Fibroblast of the aortic adventitia (primary cell): ENCODE measurements at places on chromosomes 6 and 20. TPM values are rescaled to one million over a fixed set of nuclear protein-coding genes. Genes with fewer than 3 reads are reported as not detected.

GRCh38 chr6:31775184-31775583 is 1.9 kb downstream of the VWA7 start:
- DNase-seq: no peak

DNA sequence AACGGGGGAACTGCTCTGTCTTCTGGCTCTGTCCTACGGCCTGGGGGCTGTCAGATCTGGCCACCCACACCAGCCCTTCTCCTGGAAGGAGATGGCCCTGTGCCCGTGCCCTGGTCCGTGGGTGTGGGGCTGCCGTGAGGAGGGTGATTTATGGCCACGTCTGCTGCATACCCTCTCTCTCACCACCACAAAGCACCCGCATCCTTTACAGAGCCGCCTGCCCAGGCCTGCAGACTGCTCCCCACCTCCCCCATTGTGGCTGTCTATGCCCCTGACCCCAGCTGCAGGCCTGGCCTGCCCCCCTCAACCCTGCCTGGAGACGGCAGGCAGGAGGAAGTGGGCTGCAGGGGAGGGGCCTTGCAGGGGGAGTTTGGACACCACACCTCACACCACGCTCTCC is 72.7 kb upstream of the GATA5 start:
- no peak for DNase-seq

DNA sequence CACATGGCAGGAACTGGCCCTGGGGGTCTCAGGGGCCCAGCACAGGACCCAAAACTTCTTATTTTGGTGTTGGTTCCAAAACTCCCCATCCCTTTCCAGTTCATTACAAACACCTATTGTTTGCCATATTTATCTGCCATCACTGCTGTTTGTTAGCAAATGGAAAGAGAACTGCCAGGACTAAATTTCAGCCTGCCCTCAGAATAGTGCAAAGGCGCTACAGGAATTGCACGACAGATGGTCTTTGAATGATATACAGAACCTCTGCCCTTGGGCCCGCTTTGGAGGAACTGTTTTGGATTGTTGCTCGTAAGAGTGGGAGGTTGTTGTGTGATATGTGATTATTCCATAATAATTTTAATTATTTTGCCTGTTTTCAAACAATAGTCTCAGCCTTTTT is 199.0 kb upstream of the FBXL4 start:
- no peak for DNase-seq

GJA1 gene
- total RNA-seq: 245 and 251 TPM in 2 replicates

HAO1 gene
- total RNA-seq: not detected in 2 replicates

DNA sequence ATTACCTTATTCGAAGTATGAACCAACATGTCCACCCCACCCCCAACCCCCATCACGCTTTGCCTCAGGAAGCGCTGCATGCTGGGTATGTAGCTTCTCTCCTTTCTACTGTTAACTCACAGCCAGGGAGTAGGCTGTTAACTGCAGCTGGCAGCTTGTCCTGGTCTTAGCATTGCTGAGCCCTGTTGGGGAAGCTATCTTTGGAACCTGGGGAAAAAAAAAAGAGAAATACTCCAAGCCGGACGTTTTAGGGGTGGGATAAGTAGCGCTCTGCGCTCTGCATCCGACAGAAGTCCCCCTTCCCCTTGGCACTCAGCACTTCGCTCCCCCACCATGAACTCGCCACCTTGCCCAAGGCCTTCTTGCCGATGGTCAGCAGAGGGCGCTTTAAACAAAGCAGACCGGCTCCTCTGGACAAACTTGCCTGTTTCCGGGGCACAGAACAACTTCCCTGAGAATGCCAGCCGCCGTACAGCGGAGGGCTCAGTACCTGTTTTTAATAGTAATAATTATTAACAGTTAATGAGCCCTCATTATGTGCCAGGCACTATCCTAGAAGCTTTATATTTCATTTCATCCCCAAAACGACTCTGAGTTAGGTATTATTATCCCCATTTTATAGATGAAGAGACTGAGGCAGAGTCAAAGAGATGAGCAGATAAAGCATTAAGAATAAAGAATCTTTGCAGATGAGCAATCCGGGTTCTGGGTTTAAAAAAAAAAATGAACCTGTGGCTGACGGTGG is 35.2 kb upstream of the MDFI start:
- peak; percentile 86 for DNase-seq

VARS2 gene
- total RNA-seq: 15.6 and 18.5 TPM in 2 replicates

GRCh38 chr6:2938632-2939083 is 32.7 kb downstream of the SERPINB6 start:
- no peak for DNase-seq
